ENCODE measurements at places on chromosomes 16 and 17.

- DNase-seq = no peak
These were observed 912 bp downstream of the COQ7 start for GRCh38 chr16:19068237-19068815.

GRCh38 chr17:10046786-10047785 is 142.0 kb upstream of the RCVRN start:
- no peak for DNase-seq

GRCh38 chr16:20747030-20747816 is 5.6 kb upstream of the THUMPD1 start:
- DNase-seq = no peak

DNA sequence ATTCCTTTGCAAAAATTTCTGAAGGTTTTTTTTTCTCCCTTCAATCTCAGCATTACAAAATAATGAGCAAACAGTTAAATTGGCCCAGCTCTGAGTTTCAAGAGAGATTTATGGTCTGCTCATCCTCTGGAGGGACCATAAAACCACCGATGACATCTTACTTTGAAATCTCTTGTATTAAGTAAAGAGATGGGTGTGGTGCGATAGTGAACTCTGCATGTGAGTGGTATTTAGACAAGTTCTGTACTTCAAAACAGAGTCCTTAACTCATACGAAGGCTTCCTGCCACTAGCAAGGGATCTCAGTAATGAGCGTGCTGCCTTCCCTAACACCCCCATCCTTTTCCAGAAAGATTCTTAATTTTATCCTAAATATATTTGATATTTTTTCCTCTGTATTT is 2.1 kb downstream of the FAM20A start:
- no peak for DNase-seq

DNA sequence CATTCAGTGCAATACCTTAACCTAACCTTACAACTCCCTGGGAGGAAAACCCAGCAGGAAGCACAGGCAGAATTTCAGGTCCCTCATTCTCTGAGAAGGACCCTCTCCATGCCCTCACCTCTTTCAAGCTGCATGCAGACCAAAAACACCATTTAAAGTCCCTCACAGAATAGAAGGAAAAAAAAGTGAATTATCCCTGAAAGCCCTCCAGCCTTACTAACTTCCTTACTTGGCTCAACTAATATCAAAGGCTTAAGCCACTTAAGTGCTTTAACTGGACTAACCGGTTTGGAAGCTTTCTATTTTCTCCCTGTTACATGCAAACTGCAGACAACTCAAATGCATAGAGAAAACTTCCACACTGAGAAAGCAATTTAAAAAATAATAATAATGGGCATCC is 60.5 kb downstream of the ADAMTS18 start:
- no peak for DNase-seq

GRCh38 chr16:23807028-23807427 is 28.8 kb upstream of the PRKCB start:
- no peak for DNase-seq

GRCh38 chr17:51797150-51797549 is 361.4 kb downstream of the CA10 start:
- DNase-seq = no peak

DNA sequence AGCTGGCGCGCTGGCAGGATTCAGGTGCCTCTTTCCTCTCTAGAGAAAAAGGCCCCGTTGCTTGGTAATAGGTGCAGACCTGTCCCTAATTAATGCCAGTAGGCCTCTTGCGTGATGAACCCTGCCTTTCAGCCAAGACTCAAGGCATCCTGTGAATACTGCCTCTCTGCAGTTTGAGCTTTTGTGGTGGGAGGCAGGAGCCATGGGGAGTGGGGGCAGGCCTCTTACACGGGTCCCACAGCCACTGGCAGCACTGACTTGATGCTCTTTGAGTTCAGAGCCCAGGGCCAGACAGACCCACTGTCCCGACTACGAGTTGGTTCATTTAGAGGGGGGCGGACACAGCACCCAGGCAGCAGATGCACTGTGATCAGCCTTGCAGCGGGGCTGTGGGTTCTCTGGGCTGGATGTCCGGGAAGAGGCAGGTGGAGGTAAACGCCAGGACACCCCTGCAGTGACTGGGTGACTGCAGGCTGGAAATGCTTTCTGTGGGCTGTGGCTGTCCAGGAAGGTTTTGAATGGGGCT is 237.0 kb downstream of the SEC14L1 start:
- no peak for DNase-seq

DNA sequence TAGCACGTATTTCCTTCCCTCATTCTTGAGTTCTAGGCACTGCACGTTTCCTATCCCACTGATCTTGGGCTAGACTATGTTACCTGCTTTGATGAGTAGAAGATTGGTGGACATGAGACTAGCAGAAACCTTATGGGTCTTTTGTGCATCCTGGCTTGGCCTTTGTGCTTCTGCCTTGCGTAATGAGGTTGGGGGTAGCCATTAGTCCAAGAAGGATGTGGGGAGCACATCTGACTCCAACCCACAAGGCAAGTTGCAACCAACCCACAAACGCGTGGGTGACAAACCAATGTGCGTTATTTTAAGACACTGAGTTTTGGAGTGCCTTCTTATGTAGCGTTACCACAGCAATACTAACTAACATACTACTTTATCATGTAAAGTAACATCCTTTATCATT is 180.4 kb upstream of the IRX5 start:
- no peak for DNase-seq

DNA sequence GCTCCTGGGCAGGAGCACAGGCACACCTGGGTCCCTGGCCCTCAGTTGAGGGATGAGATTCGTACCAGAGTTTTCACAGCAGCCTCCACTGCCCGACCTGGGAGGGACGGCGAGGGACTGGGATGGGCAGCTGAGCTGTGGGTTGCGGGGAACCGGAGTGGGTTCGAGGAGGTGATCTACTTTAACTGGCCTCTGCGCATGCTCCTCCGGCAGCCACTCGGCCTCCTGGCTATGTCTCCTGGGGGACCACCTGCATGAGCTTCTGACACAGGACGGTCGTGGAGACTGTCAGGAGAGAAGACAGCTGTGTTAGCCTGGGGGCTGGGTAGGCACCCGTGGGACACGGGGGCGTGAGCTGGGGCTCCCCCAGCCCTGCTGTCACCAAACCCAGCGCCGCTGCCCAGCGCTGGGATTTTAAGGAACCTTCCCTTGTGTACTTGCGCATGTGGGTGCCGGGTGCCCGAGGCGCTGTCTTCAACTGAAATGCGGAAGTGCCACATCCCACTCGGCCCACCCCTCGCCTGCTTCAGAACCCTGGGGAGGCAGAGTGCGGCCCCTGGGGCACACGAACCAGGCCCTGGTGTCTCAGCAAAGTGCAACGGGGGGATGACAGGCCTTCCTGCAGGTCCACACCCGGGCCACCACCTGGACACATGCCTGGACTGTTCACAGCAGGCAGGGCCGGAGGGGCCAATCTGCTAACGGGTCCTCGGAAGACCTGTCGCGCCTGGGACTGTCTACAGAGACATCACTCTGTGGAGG is 36.4 kb downstream of the SLC7A5 start:
- DNase-seq = no peak

DNA sequence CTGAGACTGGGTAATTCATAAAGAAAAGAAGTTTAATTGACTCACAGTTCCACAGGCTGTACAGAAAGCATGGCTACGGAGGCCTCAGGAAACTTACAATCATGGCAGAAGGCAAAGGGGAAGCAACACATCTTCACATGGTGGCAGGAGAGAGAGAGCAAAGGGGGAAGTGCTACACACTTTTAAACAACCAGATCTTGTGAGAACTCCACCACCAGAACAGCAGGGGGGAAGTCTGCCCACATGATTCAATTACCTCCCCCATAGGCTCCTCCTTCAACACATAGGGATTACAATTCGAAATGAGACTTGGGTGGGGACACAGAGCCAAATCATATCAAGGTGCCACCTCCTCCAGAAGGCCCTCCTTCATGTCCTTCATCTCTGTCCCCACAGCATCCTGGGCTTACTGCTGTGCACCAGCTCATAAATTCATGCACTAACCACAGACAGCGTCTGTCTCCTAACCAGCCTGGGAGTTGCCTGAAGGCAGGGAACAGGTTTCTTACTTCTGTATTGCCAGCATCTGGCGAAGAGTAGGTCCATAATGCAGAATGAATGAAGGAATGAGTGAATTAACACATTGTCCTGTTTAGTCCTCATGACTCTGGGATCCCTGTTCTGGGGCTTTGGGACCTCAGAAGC is 74.4 kb downstream of the WSB1 start:
- DNase-seq = no peak

DNA sequence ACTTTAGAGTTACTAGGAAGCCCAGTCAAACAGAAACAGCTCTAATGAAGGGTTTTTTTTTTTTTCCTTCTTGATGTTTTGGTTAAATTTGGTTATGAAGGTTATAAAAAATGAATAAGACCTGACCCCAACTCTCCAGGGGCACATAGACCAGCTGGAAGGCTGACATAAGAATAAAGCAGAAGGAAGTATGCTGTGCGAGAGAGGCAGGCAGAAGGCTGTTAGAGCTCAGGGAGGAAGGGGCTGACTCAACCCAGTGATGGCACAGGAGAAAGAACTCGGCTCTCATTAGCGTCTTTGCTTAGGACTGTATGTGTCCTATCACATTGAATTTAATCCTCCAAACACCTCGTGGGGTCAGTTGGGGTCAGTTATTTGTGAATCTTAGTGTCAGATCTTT is 474.6 kb downstream of the PMP22 start:
- DNase-seq = no peak

DNA sequence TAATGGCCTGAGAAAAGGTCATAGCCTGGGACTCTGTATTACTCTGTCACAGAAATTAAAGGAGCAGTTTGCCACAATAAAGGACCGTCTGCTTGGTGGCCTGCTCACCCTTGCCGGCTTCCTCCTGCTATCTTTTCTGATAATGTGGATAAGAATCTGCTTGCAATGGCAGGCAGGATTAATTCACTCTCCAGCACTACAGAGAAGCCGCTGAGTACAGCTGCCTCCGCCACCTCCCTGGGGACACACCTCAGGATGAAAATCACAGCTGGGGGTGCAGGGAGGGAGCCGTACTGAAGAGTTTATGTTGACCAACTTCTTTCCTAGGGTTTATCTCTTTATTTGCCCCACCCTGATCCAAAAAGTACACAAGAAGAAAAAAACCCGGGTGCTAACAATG is 245.9 kb upstream of the RPL38 start:
- no peak for DNase-seq

- no peak for DNase-seq
These were observed 7.2 kb downstream of the ALOX12B start for GRCh38 chr17:8080208-8080798.

DNA sequence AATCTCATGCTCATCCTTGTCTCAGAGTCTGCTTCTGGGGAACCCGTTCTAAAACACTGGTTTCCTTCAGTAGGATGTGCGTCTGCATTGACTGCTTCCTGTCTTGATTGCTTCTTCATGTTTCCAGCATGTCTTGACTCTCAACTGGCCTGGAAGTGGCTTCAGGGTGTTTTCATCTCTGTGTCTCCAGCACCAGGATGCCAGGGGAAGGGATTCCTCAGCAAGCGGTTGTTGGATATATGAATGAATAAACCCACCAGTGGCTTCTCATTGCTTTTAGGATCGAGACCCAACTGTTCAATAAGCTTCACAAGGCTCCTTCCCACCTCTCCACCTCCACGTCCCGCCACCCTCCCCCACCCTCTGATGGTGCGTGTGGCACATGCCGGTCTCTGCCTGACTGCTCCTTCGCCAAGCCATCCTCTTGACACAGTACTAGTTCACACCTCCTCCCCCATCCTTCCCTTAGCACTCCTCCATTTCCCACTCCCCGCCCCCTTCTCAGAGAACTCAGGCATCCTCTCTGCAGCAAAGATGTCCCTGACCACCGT is 14.1 kb upstream of the TNS4 start:
- DNase-seq = no peak

DNA sequence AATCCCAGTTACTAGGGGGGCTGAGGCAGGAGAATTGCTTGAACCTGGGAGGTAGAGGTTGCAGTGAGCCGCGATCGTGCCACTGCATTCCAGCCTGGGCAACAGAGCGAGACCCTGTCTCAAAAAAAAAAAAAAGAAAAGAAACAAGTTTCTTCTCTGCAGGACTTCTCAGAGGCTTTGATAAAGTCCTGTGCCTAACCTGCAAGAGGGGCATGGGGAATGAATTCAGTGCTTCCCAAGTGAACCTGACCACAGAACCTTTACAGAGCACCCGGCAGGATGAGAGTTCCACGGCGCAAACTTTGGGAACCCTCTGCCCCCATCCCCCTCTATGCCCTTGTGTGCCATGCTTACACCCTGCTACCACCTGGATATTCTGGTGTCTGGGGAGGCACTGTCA is 17.9 kb downstream of the ITGB4 start:
- DNase-seq = no peak

- DNase-seq = no peak
These were observed 18.7 kb upstream of the MEIOB start for GRCh38 chr16:1890708-1891050.

DNA sequence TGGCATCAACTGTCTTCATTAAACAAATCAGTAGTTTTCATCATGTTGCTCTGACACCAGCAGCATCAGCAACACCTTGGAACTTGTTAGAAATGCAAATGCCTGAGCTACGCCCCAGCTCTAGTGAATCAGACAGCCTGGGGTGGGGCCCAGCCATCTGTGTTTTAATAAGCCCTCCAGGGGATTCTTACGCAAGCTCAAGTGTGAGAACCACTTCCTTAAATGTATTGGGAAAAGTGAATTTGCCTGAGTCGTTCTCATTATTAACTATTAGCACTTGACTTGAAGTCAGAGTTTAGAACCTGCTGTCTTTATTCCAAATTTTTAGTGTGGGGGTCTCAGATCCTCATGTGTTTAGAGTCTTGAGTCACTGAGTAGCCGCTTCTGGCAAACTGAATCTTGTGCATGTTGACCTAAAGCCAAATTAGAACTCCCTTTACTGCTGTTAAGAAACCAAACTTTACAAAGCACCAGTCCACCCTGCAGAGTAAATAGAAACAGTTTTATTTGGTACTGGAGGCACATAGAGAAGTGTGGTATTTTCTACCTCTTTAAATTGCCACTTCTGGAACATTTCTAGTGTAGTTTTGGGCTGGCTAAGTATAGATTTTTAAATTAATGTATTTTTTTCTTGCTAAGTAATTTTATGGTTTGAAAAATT is 137.4 kb upstream of the COX10 start:
- no peak for DNase-seq

DNA sequence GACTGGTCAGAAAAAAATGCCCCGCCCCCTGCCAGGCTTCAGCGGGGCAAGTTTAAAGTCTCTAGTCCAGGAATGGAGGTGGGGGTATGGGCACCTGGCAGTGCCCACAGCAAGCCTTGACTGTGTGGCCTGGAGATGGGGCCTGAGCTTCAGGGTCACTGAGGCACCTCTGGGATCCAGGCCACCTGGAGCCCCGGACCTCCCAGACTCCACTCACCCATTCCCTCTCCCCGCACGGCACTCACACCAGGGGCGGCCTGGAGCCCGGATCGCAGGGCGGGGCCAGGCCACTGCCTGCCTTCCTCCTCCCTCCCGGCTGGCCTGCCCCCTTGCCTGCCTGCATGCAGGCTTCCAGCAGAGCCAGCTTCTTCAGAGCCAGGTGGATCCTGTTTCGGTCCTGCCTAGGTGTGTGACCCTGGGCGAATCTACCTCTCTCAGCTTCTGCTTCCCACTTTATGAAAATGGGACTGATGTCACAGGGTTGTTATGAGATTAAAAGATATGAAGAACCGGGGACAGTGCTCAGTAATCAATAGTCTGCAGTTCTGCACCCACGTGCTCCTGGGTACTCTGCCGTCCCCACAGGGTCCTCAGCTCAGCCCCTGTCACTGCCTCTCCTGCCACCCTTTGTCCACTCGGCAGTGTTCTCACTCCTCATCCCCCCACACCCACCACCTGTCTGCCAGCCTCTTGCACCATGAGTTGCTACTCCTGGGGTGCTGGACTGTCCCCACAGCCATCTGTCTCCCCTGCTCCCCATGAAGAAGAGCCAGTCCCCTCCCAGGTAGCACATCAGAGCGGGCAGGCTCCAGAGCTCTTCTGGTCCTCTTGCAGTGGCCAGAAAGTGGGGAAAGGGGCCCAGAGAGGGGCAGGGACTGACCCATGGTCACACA is 1.2 kb upstream of the TCAP start:
- no peak for DNase-seq
